Activated CD4-positive, alpha-beta T cell treated with anti-CD3 and anti-CD28 coated beads, Interleukin-2, Interleukin-6, amounts not matched to agents 100 ng/mL and 50 ng/mL, durations not matched to agents 16 hours and 8 hours (primary cell): ENCODE measurements at places on chromosomes 11 and 22.

GRCh38 chr11:19864141-19865140 is 151.8 kb downstream of the NAV2 start:
- DNase-seq = no peak

GRCh38 chr11:73565804-73566203 is 32.1 kb downstream of the FAM168A start:
- DNase-seq = no peak

DNA sequence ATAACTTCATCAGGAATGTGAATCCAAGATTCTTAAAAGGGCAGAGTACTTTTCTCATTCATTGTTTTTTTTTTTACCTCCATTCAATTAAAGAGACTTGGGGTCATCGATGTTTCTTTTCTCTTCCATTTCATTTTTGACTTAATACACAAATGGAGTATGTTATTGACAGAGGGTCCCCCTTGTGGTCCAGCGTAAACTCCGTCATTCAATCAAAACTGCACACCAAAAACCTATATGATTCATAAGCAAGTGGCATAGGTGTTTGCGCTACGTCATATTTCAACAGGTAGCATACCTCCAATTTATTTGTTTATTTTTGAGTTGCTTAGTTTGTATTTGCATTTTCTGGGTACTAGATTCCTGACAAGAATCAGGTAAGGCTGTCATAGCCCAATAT is 12.7 kb upstream of the FOLH1 start:
- DNase-seq = no peak

DNA sequence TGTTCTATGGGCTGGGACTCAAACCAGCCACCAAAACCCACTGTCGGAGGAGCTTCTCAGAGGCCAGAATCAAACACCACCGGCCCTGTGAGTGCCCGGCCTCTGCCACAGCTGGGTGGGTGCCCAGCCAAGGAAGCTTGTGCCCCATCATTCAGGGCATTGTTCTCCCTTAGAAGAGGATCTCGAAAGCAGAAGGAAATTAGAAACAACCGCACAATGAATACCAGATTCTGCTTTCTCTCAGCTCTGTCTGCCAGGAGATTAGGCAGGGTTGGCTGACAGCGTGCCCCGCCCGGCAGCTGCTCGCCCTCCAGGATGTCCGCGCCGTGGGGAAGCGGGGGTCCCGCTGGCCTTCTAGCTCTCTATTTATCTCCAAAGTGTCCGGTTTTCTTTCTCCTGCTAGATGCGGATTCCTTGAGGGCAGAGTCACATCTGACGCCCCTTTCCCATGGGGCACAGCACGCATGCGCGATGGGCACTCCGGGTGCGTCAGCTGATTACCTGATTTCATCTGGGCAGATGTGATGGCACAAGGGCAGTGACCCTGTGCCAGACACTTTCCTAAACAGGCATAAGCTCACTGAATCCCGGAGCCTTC is 25.5 kb downstream of the SCGB1A1 start:
- DNase-seq = peak; percentile 52

GRCh38 chr11:12329169-12329568 is 48.2 kb upstream of the PARVA start:
- no peak for DNase-seq

GRCh38 chr22:17862646-17863181 is 88.4 kb upstream of the BID start:
- no peak for DNase-seq

DNA sequence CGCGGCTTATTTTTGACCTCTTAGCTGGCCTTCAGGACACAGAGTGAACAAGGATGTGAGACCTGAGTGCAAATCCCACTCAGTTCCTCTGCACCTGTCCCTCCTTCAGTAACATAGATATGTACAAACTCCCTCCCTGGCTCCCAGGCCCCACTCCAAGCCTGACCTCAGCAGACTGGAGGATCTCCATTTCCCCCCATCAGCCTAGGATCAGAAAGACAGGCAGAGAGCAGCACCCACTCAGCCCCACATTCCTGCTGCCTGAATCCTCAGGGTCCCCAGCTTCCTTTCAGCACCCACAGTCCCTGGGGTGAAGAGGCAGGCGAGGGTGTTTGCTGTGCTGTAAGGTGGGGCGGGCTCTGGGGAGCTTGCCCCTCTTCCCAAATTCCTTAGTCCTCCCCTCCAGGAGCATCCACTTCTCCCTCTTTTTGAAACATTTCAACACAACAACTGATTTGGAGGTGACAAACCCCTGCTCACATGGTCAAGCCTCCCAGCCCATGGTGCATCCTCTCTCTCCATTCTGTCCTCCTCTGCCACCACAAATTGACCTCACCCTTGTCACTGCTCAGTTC is 151.1 kb downstream of the FEZ1 start:
- DNase-seq = no peak

DNA sequence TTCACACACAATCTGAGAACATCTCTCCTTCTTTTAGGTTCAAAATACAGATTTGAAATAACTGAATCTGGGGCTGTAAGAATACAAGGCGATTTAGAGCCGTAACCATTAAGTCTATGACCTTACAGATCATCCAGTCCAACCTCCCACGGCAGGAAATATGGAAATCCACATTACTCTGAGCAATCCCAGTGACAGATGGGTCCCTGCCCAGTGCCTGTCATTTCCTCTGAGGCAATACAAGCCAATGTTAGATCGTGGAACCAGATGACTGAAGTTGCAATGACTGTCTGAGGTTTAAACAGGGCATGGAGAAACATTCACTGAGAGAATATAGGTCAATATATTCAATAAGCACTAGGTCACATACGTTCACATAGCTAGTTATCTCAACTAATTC is 77.4 kb upstream of the OR5AK2 start:
- DNase-seq = no peak

DNA sequence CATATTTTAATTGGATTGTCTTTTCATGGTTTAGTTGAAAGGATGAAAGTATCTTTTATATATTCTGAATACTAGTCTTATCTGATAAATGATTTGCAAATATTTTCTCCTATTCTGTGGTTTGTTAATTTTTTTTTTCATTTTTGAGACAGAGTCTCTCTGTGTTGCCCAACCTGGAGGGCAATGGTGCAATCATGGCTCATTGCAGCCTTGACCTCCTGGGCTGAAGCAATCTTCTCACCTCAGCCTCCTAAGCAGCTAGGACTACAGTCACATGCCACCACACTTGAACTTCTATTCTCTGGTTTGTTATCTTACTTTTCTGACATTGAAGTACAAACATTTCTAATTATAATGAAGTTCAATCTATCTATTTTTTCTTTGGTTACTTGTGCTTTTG is 30.0 kb upstream of the FAR1 start:
- DNase-seq = no peak

GRCh38 chr11:107078375-107078774 is 60.1 kb upstream of the GUCY1A2 start:
- no peak for DNase-seq

- no peak for DNase-seq
Observed at GRCh38 chr11:79438631-79439409, 2.0 kb downstream of the TENM4 start.

- DNase-seq = peak; percentile 64
Observed at GRCh38 chr22:39927544-39927943, 26.7 kb downstream of the GRAP2 start.

GRCh38 chr22:24416095-24416494 is 11.3 kb upstream of the ADORA2A start:
- DNase-seq = no peak

- no peak for DNase-seq
Observed at GRCh38 chr11:59191890-59192289, 20.0 kb downstream of the DTX4 start.

GRCh38 chr11:123754101-123754568 is at the start of gene OR6X1:
Gene OR6X1 (minus strand): TSS chr11:123754518. CDS start chr11:123754518, 0 bp downstream.
- DNase-seq = peak; percentile 10

- DNase-seq = no peak
Observed at GRCh38 chr22:22446517-22446916, 62.0 kb downstream of the ZNF280B start.

DNA sequence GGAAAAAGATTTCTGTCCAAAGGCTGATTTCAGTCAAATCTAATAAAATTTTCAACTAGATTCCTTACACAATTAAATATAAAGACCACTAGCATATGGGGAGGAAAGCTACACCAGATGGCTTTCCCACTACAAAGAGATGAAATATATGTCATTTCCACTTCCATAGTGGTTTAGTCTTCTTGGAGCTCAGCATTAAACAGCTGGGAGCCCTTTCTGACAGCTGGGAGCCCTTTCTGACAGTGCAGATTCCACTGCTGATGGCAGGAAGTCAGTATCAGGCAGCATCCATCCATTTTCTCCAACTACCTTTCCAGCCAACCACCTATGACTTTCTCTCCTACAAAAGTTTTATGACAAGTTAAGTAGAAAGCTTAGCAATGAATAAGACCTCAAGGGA is 177.9 kb downstream of the RRAS2 start:
- DNase-seq = no peak

DNA sequence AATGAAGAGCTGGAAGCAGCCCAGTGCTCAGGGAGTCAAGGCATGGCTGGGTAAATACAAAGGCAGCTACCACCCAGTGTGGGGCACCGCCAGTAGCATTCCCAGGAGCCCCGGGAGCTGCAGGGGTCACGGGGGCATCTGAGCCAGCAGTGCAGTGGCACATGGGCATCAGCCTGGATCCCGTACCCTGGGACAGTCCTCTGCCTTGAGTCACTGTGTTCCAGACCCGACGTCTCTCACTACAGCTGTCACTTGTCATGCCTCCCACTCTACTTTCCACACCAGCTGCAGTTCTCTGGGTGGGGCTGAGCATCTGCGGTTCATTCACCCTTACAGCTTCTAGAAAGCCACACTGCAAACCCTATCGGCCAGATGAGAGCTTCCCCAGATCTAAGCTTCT is 29.6 kb downstream of the DHCR7 start:
- no peak for DNase-seq

- DNase-seq = no peak
Observed at GRCh38 chr11:28117712-28118111, 9.5 kb downstream of the METTL15 start.

DNA sequence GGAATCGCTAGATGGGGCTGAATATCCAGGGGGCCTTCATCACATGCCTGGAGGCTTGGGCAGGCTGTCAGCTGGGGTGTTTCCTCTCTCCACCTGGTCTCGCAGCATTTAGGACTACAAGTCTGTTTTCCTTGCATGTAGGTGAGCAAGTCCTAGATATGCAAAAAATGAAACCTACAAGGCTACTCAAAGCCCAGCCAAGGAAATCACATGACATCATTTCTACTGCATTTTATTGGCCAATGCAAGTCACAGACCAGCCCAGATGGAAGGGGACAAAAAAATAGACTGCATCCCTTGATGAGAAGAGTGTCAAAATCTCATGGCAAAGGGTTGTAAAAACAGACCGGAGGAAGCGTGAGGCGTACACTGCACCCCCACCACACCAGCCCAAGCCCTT is 9.6 kb upstream of the APOBEC3B start:
- no peak for DNase-seq

GRCh38 chr22:33519974-33520903 is 400.0 kb downstream of the LARGE1 start:
- DNase-seq = no peak

GRCh38 chr11:44258839-44259420 is 51.0 kb downstream of the ALX4 start:
- no peak for DNase-seq

DNA sequence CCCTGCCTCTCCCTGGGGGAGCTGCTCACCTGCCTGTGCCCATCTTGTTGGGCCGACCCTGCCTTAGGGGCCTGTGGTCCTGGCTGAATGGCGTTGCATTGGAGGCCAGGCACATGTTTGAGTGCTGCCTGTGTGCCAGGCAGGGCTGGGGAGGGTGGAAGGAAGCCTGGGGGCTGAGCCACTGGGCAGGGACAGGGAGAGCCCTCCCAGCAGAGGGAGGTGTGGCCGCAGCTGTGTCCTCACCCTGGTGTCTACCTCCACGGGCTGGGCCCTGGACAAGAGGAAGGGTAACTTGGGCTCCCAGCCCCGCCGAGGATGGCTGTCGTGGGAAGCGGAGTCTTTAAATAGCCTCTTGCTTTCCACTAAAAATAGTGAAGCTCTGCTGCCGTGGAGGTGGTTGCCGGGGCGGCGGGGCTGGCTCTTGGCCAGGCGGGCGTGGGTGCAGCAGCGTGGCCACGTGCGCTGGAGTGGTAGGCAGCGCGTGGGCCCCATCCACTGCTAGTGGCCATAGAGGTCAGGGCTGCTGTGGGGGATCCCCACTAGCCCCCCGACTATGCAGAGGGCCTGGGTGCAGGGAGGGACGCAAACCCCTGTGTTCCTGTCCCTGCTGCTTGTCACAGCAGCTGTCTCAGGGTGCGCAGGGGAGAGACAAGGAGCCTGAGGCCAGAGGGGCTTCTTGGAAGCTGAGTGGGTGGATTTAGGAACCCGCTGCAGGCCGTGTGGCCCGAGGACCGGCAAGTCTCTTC is 6.2 kb downstream of the ZDHHC8 start:
- no peak for DNase-seq

DNA sequence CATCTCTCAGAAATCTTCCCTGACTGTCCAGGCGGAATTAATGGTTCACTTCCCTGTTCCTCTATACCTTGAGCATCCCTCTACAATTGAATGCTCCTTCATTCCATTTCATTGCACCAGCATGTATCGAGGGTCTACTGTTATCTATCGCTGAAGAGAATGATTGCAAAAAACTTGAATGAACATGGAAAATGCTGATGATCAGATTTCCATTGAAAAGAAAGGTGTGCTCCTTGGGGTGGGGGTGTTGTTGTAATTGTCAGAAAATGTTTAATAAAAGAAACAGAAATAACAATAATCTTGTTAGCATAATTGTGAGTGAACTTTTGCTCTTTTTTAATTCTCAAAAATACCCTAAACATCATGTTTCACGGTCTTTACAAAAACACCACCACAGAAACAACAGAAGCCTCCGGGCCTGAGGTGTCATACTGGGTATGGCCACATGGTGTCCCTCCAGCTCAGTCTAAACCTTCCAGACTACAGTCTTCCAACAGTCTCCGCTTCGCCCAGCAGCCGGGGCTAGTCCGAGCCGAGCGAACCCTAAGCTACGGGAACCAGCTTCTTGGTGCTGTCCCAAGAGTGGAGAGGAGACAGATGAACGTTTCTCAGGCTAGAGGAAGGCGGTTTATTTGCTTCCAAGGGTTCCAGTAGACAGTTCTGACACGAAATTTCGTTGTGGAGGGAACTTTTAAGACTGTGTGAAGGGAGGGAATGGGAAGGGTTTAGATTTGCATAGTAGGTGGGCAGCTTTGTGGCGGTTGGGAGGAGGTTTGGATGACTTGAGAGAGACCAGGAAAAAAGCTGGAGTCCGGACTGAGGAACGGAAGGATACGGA is 75.8 kb upstream of the ZBED5 start:
- DNase-seq = peak; percentile 85

DNA sequence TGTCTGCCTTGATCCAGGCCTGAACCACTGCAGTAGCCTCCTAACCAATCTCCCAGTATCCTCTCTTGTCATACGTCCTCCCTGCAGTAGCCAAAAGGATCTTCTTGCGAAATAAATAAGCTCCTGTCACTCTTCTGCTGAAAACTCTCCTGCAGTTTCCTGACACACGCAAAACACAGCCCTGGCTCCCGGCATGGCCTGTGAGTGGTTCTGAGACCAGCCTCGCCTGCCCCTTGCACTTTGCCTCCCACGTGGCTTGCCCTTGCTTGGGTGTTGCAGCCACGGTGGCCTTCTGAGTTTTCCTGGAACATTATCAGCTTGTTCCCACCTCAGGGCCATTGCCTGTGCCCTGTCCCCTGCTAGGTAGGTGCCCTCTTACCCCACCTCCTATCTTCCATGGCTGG is 7.2 kb downstream of the ZC3H7B start:
- no peak for DNase-seq

- no peak for DNase-seq
Observed at GRCh38 chr22:49887702-49888101, 30.5 kb downstream of the ALG12 start.

GRCh38 chr11:128547946-128548648 is 39.3 kb downstream of the ETS1 start:
- DNase-seq = no peak
